ENCODE measurements at places on chromosomes 7 and 10.

- no peak for DNase-seq
Observed at GRCh38 chr10:90462749-90463470, 394.9 kb downstream of the HTR7 start.

DNA sequence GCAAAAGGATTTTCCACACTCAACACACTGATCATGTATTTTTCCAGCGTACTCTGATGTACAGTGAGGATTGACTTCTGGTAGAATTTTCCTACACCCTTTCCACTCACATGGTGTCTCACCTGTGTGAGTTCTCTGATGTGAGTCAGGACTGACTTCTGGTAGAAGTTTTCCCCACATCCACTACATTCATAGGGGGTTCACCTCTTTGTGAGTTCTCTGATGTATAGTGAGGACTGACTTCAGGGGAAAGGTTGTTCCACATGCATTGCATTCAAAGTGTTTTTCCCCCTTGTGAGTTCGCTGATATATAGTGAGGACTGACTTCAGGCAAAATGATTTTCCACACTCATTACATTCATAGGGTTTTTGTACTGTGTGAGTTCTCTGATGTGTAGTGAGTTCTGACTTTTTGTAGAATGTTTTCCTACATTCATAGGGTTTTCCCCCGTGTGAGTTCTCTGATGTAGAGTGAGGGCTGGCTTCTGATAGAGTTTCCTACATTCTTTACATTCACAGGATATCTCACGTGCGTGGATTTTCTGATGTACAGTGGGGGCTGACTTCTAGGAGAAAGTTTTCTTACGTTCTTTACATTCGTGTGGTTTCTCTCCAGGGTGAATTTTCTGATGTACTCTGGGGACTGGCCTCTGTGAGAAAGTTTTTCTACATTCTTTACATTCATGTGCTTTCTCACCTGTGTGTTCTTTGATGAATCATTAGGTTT is 146.5 kb downstream of the GLRX3 start:
- DNase-seq = no peak

DNA sequence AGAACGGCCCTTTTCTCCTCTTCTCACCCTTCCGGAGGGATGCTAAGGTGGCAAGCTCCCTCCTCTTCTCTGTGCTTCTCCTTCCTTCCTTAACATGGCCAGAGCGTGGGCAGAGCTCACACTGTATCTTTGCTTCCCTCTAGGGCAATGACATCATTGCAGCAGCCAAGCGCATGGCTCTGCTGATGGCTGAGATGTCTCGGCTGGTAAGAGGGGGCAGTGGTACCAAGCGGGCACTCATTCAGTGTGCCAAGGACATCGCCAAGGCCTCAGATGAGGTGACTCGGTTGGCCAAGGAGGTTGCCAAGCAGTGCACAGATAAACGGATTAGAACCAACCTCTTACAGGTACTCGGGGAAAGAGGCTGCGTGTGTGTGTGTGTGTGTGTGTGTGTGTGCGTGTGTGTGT is 36.6 kb downstream of the AP3M1 start:
- no peak for DNase-seq

GRCh38 chr10:88154596-88155250 is 291.3 kb downstream of the PTEN start:
- no peak for DNase-seq

DNA sequence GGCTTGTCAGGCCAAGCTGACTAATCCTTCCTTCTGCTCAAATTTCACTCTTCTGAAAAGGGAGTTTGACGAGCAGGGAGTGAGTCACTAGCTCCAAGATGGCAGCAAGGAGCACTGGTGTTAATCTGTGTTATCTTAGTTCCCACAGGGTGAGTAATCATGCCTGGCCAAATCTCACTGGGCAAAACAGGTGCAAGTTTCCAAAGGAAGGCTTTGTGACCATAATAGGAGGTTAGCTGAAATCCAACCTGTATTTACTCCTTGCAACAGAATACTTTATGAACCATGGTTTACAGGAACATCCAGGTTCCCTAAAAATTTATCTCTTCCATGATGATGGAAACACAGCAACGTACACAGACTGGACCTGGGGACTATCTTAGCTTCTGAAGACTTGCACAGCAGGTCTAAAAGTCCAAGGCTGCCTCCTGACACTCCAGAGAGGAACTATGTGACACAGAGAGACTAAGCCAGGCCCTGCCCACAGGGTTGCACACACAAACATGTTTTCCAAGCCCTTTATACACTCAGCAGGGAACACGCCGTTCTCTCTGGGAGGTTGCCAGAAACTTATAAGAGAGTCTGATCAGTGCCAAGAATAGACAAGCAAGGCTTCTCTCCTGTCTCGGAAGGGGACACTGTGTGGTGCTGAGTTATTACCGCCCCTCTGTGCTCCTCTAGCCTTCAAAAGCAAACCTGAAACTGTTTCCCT is 46.3 kb downstream of the PDK4 start:
- DNase-seq = no peak

- no peak for DNase-seq
Observed at GRCh38 chr10:86647773-86648703, 6.3 kb upstream of the OPN4 start.

DNA sequence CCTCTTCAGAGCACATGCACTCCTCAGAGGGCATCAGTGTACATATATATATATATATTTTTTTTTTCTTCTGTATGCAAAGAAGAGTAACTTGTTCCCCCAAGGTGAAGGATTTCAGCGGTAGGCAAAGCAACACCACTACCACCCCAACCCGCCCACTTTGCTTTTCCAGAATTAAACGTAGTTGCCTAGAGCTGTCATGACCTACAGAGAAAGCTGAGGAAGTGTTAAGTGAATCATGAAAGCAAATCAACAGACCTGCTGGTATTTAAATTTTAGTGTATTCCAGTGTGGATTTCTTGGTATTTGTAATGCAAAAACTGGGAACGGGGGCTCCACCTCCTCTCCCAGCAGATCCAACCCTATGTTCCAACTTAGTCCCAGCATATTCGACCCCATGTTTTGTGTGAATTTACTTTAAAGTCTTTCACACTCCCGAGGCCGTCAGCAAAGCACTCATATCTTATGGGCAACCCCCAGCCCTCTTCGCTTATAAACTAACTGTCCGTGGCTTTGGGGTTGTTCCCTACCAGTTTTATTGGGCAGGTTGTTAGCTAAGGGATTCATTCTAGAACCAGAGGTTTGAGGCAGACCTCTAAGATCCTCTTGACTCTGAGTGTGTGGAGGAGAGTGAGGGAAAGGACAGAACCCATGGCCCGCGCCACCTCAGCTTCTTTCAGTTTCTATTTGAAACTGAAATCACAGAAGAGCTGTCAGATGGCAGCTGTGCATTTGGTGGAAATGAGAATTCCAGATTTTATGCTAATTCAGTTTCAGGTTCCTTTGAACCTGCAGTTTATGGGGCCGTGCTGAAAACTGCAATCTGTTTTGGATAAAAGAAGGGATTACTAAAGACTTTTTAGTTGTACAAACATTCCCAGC is 450.2 kb upstream of the GALNT17 start:
- DNase-seq = no peak

DNA sequence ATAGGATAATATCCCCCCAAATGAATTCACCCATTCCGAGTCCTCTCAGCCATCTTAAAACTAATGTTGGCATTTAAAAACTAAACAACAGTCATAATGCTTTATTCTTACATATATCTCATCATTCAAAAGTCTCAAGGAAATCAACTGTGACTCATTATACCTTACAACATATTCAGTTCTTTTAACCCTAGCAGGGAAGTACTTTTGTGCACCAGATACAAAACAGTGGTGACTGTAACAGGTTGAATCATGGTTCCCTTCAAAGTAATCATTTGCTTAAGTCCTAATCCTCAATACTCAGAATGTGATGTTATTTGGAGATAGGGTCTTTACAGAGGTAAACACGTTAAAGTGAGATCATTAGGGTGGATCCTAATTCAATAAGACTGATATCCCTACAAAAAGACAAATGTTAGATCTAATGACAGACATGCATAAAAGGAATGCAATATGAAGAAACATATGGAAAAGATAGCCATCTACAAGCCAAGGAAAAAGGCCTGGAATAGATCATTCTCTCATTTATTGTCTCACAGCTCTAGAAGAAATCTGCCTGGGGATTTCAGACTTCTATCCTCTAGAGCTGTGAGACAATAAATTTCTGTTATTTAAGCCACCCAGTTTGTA is 42.3 kb downstream of the RELN start:
- DNase-seq = no peak

DNA sequence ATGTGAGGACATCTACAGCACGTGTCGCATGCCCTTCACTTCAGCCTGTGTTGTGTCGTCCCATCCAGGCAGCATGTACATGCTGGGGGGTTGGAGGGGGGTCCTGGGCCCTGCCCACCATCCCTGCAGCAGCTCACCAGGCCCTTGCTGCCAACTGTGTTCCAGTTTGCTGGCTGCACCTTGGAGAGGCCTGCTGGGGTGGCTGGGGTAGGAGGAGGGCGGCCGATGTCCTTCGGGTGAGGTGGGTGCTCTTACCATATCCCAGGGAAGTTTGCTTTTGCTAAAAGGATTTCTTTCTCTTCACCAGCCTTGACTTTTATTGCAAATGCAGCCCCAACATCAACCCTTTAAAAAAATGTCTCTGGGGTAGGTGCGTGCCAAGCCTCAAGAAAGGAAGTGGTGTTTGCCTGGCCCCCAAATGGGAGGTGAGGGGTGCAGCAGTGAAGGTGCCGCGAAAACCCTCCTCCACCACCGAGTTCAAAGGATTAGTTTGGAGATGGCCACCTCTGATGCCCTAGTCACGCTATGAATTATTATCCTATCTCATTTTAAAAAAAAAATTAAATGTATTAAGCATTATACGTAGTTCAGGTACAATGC is 165.8 kb upstream of the KLF6 start:
- DNase-seq = no peak

DNA sequence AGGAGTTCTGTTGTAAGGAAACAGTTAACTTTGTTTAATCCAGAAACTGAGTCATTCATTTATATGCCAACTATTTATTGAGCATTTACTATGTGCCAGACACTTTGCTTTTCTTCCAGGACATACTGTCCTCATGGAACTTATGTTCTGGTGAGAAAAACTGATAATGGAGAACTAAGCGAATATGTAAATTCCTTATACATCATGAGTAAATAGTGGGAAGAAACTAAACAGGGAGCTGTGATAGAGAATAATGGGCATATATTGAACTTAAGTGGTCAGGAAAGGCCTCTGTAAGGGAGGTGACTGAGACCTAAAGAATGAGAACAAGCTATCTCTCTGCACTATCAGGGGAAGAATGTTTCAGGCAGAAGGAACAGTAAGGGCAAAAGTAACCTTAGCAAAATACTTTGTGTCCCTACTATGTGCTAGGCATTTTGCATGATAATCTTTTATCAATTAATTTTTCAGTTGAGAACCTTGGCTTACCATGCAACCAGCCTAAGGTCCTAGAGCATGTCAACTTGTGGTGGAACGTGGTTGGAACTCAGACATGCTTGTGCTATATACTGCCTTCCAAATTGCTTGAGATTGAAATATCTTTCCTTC is 45.4 kb downstream of the ST7 start:
- DNase-seq = no peak
